PC-9 (cell line): ENCODE measurements at places on chromosomes 11 and 22. TPM values are rescaled to one million over a fixed set of nuclear protein-coding genes. Genes with fewer than 3 reads are reported as not detected.

Gene CFAP300
- total RNA-seq, result 1.9 and 2.2 TPM in 2 replicates

Gene CCDC134
- 29.0 and 33.3 TPM in 2 replicates for total RNA-seq

Gene CELSR1
- 37.6 and 55.4 TPM in 2 replicates for total RNA-seq

Gene CSNK2A3
- total RNA-seq, result 1.6 TPM in 1 of 2 replicates, not detected in the other

DNA sequence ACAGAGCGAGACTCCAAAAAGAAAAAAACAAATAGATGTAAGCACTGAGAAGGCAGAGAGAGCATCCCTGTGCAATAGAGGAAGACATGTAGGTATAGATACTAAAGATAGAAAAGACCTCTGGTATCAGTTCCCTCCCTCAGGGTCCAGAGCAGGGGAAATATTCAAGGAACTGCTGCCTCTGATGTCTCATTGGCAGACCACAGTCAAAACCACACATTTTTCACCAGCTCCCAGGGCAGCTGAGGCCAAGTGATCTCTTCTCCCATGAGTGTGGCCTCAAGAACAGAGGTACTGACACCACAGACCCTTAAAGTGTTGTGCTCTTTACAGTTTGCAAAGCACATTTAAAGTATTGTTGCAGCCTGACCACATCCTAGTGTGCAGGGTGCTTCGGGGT, 288.5 kb downstream of the NTM start:
- no peak for DNase-seq

DNA sequence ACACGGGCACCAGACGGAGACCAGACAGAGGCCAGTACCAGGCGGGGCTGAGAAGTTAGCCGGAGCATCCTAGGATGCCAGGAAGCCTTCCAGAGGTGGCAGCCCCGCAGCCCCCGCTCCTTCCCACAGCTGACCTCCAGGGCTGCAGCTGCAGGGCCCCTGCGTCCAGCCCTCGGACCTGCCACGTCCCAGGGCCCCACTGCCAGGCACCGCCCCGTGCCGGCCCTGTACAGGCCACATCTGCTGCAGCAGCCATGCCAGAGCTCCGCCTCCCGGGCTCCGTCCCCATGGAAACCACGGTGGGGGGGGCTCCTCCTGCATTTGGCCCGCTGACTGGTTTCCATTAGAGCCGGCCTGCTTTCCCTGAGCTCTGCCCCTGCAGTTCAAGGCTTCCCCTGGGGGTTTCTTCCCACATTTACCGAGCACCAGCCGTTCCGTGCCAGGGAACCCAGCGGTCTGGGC, 62.5 kb upstream of the PPARA start:
- DNase-seq, result no peak

DNA sequence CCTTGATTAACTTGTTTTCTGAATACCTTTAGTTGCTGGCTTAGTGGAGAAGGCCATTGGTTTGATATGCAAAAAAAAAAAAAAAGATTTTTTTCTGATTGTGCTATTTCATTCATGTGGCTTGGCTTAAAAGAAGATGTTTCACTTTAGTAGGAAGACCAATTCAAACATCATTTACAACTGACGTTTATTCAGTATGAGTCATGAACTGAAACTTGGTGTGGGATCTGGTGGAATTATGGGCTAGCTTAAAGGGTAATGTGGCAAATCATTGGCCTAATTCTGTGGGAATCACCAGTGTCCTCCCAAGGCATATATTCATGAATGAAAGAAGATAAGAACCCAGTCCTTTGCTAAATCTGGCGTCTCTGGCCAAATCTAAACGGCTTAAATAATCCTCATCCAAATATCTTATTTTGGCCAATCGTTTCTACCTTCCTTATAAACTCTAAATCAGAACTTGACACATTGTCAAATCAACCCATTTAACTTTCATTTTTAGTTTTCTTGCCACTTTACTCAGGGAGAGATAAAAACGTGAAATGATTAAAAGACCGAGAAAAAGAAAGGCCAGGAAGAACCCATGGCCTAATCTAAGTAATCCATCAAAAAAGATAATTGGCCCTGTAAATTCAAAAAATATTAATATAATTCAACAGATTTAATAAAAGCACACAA, 77.0 kb downstream of the DDIAS start:
- DNase-seq, result no peak

GRCh38 chr11:118907051-118908042, 18.4 kb downstream of the BCL9L start:
- peak; percentile 89 for DNase-seq

DNA sequence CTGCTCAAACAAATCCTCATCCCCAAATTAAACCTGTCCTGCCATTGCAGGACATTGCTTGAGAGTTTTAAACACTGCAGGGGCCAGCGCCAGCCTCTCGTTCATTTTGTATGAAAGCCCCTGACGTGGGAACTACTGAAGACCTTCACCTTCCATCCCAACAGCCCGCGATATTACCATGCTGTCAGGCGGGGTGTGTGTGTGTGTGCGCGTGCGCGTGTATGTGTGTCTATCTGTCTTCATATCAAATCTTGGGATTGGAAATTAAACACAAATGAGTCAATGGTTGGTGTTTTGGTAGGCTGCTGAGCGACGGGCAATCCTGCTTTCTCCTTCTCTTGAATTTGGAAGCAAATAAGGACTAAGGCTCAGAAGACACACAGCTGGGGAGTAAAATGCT, 776.9 kb downstream of the TBC1D22A start:
- DNase-seq, result no peak

DNA sequence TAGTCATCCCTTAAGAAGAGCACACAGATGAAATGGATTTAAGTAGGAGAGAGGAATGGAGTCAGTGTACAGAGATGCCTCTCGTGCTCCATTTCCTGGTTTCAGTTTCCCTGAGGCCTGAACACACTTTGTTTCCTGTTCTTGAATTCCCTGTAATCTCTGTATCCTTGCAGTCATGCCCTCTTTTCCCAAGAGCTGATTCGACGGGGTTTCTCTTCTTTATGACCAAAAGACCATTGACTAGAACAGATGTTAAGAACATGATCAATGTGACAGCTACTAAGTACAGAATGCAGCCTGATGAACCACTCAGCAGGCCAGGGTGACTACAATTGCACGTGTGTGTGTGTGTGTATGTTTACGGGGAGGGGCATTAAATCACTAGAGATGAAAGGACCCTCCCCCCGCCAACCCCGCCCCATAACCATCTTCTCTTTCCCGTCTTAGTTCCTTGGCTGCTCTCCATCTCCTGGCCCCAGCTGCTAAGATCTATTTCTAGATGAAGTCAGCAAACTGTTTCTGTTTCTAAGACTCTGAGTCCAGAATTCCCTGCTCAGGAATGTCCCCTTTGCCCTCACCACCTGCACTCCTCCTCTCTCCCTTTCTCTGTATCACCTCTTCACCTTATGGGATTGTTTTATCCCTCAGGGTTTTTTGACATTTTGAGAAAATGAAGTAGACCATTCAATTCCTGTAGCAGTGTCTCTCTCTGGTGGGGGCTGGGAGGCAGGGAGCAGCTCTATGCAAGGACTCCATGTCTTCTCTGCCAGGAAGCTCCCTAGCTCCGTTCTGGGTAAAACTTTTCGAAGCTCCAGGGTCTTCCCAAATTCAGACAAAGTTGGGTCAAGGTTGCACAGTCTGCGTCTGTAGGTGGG, 26.0 kb downstream of the SLC22A6 start:
- DNase-seq, result no peak

DNA sequence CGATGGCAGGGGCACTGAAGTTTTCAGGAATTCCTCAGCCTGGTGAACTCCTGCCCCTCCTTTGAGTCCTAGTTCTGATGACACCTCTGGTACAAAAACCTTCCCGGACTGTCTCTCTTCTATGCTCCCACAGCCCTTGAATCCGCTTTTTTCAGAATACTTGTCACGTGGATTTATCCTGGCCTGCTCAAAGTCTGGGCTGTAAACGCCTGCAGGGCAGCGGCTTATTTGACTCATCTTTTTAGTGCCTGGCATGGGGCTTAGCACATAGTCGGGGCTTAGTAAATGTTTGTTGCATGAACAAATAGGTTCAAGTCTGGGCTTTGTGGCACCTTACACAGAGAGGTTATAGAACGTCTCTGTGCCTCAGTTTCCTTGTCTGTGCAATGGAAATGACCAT, 13.4 kb upstream of the KCNJ11 start:
- DNase-seq, result no peak

- no peak for DNase-seq
Observed at GRCh38 chr11:126466236-126467045, 111.0 kb downstream of the ST3GAL4 start.
